ENCODE measurements at places on chromosomes 1 and 21.

DNA sequence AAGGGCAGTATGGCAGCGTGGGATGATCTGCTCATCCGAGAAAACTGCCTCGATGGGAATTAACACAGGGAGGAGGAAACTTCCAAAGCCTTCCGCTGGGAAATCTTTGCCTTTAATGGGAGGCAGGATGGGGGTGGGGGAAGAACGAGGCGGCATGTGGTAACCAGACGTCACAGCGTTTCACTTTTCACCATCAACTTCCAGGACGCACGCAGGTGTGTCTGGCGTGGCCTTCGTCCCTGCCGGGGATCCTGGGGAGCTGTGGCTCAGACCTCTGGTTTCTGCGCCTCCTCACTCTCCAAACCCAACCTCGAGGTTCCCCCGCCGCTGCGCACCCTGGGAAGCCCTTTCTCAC, 282 bp downstream of the RSPH1 start:
- no peak for DNase-seq

DNA sequence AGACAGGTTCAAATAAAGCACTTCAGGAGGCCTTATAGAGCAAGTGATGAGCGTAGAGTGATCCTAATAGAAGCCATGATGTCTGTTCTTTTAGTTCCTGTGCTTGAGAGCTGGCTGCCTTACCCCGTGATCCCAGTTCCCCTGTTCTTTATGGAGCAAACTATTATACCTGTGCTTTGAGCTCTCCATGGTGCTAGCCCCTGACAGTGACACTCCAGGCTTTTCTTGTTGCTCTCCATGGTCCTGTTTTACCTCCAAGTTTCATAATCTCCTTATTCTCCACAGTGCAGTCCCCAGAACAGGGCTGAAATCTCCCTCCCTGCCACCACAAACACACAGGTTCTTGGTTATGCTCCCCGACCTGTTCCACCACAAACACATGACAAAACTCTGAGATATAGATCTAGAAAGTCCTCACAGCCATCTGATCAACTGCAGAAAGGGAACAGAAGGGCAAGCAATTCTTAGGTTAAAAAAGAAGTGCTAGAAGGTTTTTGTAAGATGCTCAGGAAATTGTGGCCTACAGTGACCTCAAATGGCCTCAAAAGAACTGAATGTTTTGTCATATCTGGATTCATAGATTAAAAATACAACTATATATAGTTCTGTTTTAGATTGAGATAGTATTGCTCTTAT, 6.0 kb downstream of the CADM3 start:
- peak; percentile 4 for DNase-seq

GRCh38 chr1:200478945-200479558, 69.2 kb upstream of the ZNF281 start:
- no peak for DNase-seq

DNA sequence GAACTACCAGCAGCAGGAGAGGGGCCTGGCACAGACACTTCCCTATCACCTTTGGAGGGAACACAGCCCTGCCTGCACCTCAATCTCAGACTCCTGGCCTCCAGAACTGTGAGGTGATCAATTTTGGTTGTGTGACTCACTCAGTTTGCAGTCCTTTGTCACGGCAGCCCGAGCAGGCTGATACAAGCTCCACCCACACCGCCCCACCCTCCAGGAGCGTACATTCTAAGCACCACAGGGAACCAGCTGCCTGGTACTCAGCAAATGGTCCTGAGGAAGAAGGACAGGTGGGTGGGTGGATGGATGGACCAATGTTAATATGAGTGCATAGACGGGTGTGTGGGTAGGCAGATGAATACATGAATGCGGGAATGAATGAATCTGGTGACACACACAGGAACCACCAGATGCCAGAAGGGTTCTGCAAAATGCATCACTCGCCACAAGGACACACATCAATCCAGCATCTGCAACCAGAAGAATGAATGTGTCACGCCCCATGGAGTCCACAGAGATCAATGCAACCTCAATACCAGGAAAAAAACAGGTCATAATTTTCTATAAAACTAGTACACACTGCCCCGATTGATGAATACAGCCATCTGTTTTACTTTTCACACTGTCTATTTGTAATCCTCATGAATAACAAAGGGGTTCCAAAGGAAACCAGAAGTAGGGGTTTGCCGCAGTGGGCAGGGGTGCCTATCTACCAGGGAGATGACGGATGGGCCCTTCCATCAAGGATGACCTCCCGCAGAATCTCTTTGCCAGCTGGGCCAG, 284.5 kb downstream of the NPHP4 start:
- no peak for DNase-seq

- DNase-seq, result no peak
These were observed 23.1 kb upstream of the CTPS1 start for GRCh38 chr1:40956407-40956806.

- no peak for DNase-seq
These were observed 139.8 kb downstream of the DMRTB1 start for GRCh38 chr1:53598966-53599365.

- DNase-seq, result no peak
These were observed 20.0 kb upstream of the DISP1 start for GRCh38 chr1:222794656-222795474.

GRCh38 chr1:240000634-240001033, 91.0 kb upstream of the FMN2 start:
- no peak for DNase-seq

DNA sequence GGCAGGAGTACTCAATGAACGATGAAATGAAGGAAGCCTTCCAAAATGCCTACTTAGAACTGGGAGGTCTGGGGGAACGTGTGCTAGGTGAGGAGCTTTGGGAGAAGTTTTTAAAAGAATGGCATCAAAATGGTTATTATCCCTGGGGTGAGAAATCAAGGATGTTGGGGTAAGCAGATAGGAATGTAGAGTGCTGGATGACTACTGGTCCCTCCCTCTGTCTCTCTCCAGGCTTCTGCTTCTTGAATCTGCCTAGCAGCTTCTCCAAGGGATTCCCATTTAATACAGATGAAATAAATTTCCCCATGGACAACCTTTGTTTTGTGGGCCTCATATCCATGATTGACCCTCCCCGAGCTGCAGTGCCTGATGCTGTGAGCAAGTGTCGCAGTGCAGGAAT, 19.0 kb upstream of the CASQ1 start:
- no peak for DNase-seq

DNA sequence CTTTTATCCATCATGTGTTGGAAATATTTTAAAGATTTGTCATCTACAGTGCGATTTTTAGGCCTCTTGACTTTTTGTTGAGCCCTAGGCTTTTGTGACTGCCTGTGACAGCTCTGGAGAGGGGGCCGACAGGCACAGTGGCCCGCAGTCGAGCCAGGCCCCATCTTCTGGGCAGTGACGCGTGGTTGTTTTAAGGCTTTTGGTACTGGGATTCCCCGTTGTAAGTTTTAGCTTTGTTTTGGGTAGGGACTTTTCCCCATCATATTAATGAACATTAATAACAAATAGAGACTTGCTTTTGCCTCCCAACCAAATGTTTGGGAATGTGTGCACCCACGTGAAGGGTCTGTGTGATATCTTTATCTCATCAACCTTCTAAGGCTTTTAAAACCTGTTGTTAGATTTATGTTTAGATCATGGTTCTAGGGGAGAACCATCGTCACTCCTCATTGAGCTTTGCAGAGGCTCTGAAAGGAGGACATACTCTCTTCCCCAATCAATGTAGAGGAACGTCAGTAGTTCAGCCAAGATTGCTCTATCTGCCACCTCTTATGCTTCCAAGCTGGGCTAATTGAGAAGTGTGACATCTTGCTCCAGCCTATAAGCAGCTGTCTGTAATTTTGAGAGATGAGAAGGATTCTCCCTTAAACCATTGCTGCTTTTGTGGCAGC, 34.6 kb downstream of the MAPKAPK2 start:
- DNase-seq, result no peak

DNA sequence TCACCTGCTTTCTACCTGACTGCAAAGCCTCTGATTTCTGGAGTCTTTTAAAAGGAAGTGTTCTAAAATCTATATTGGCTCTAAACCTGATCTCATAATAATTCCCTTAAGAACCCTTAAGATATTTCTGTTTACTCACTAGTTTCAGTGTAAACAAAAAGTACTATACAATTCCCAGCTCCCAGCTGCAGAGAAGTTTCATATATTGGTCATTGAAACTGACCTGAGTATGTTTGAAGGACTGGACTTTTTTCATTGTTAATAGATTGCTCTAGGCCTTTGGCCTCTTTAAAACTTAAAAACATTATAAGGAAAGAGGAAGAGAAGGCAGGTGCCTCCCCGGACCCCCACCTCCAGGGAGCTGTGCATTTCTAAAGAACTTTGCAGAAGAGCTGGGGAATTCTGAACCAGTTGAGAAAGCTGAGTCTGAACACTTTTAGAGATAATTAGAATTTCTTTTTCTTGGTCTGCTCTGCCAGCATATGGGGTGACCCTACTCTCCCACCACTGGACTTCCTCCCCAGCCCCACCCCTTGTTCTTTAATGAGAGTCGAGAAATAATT, 23.7 kb downstream of the CLIC6 start:
- no peak for DNase-seq

DNA sequence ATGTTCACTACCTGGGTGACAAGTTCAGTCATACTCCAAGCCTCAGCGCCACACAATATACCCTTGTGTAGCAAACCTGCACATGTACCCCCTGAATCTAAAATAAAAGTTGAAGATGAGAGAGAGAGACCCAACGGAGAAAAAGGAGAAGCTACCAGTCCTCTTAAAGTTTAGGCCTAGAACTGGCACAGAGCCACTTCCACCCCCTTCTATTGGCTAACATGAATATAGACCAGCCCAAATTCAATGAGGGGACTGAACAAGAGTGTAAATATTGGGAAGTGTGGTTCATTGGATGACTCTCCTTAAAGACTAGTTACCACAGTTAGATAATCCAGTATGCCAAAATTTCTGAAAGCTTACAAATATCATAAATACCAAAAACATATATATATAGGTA, 139.9 kb upstream of the ATP1B1 start:
- no peak for DNase-seq

GRCh38 chr1:32047701-32048100, 25.0 kb upstream of the TMEM39B start:
- DNase-seq, result no peak

GRCh38 chr1:87393445-87394085, 64.9 kb downstream of the LMO4 start:
- no peak for DNase-seq
